Cerebellar nuclear complex (tissue), 1 donor: ENCODE measurements at places on chromosomes 5 and 9.

- DNase-seq, result no peak
Measured at GRCh38 chr5:97010606-97011005, 74.7 kb downstream of the LNPEP start.

DNA sequence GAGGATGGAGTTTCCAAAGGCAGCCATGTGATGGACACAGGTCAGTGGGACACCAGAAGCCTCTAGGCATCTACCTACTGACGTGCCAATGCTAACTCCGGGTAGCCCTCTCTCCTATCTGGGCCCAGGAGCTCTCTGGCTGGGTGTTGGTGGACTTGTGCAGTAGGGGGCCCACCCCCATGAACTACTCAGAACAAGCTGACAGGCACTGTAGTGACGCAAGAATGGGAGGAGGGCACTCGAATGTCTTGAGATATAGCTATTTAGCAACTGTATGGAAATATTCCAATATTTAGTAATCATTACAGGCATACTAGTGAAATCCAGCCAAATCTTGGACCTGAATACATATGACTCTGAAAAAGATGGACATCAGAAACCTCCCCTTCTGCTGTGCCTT lies 5.7 kb upstream of the DOCK2 start:
- DNase-seq, result no peak

- no peak for DNase-seq
Measured at GRCh38 chr5:178777520-178777919, 47.1 kb upstream of the ZNF354A start.

DNA sequence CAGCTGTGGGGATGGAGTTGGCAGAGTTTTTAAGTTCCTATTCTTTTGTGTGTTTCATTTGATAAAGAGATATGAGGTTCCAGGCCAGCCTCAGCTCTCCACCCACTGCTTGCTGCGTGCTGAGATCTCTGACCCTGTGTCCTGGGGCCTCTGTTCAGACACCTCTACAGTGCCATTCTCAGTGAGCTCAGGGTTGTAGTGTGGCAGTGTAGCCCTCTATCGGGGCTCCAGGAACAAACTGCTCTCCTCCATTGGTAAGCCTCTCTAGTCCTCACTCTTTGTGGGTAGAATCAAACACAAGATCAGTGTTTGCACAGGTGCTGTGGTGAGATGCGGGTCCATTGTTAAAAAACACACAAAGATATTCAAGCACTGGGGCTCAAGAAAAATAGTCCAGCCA lies 386.6 kb upstream of the RPS23 start:
- no peak for DNase-seq

- peak; percentile 5 for DNase-seq
Measured at GRCh38 chr9:75086541-75087288, 1.2 kb downstream of the NMRK1 start.

- DNase-seq, result no peak
Measured at GRCh38 chr9:19381656-19382055, 1.6 kb upstream of the RPS6 start.

GRCh38 chr5:51378448-51379330 lies 4.6 kb upstream of the ISL1 start:
- DNase-seq, result no peak

DNA sequence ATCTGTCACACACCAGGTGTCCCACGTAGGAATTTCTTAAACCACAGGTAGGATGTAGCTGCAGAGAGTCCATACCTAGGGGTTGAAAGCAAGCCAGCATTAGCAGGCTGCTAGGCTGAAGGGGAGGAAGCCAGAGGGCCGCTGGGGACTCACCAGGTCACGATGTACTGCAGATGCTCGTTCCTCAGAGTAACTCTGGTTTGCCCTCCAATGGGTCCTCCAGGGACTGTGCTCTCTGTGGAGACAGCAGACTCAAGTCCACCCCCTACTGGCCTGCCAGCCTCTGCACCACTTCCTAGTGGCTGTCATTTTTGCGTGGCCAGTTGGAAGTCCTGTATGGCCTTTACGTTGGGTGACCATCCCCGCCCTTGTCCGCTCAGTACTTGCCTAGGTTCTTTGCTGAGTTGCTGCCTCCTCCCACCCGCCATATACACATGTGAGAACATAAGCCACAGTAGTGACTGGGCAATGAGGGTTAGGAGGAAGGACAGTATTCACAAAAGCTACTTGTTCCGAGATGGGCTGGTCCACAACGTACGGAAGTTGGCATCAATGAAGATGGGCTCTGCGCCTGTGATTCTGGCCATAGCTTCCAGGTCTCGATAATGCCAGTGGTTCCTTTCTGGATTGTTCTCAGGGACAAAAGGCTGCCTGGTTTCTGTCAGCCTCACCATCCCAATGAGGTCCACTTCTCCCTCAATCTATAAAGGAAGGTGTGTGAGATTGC lies 4.1 kb downstream of the RPL7A start:
- no peak for DNase-seq

DNA sequence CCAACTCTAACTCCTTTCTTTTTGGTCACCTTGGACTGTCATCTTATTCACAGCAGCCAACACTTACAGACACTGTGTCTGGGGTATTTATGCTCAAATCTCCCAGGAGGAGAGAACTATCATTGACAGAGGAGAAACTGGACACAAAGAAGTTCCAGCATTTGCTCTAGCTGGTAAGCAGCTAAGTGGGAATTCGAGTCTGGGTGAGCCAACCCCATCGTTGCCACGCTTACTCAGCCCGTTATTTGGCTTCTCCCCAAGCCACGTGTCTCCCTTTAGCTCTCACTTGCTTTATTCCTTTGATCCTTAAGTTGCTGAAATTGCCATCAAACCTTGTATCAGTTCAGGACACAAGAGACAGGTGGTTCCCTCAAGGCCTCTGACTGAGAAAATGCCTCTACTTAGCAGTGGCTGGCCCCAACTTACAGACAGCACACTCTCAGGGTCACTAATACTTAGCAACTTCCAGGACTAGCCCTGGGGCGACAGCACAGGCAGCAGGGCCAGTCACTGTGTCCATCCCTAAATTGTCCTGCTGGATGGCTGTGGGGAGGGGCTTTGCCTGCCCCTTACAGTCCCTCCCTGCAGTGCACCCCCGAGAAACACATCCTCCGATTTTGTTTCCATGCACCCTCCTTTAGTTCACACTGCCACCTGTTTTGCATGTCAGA lies 1.4 kb downstream of the SLC36A2 start:
- no peak for DNase-seq

GRCh38 chr5:179405054-179405416 lies 59.8 kb upstream of the ADAMTS2 start:
- DNase-seq, result no peak

GRCh38 chr5:82105457-82105856 lies 133.6 kb downstream of the ATG10 start:
- no peak for DNase-seq

DNA sequence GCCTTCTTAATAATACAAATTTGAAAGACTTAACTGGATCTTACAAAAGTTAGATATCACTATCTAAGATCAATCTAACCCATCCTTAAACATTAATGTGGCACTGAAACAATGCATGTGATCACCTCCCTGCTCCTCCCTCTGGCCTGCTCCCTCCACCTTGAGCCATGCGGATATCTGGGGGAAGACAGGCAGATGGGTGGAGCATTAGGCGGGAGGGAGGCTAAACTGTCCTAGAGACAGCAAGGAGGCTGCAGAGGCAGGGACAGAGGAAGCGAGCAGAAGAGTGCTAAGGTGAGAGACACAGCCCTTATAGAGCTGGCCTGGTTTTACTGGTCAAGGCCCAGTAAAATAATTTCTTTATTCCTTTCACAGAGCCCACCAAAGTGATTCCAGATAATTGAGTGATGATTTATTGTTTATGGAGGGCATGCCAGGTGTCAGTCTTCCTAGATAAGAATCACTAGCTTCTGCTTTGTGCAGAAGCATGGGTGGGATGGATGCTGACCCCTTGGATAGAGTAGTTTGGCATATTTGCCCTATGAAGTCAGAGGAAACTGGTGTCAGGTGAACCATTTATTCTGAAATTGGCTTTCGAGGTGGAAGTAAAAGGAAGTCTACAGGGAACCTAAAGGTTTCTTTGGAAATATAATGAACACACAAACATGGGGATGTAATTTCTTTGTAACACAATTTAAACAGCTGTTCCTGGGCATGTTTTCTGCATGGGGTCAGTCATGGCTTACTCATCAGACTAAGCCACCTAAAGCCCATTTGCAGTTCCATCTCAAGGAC lies 188.3 kb downstream of the GNAQ start:
- DNase-seq, result no peak

- DNase-seq, result peak; percentile 16
Measured at GRCh38 chr9:124771867-124772679, 962 bp upstream of the NR6A1 start.

- no peak for DNase-seq
Measured at GRCh38 chr5:161585798-161586197, 39.3 kb upstream of the GABRB2 start.

- DNase-seq, result no peak
Measured at GRCh38 chr5:176596689-176597416, 13.1 kb downstream of the GPRIN1 start.

- no peak for DNase-seq
Measured at GRCh38 chr5:95838001-95838520, 15.5 kb upstream of the GLRX start.

DNA sequence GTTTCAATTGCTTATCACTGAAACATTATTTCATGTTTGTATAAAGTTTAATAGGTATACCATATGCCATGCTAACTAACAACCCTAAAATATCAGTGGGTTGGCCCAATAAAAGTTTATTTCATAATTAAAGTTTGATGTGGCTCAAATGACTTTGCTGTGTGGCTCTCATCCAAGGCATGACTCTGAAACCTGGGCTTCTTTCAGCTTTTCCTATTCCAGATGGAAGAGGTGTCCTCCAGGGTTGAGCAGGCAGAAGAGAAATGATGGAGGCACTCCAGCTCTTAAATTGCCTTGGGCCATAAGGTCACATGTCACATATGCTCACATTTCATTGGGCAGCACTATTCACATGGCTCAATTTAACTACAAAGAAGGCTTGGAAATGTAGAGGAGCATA lies 101.9 kb downstream of the MACIR start:
- no peak for DNase-seq

DNA sequence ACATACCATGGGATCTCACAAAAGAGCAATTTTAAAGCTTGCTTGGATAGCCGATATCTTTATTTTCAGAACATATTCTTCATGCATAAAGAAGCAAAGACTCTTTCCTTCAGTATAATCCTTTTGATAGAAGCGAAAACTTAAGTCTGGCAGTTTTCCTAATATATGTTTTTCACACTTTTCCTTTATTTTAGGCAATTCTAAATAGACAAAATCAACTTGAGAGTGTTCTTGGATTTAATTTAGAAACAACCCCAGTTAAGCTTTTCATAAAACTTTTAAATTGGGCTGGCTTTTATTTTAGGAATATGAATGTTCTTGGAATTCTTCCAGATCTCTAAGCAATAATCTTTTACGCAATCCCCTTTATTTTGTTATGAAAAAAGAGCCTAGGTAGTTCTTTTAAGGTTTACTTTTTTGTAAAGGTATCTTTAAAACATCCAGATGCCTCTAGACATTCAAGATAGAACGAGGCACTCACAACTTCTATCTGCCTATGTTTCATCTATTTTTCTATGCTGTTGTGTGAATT lies 51.5 kb upstream of the HSPB3 start:
- no peak for DNase-seq

- no peak for DNase-seq
Measured at GRCh38 chr9:113219186-113219936, 1.7 kb downstream of the FKBP15 start.

- DNase-seq, result no peak
Measured at GRCh38 chr9:82410306-82410705, 421.7 kb downstream of the SPATA31D1 start.

- DNase-seq, result no peak
Measured at GRCh38 chr9:133951265-133951664, 40.9 kb downstream of the VAV2 start.

DNA sequence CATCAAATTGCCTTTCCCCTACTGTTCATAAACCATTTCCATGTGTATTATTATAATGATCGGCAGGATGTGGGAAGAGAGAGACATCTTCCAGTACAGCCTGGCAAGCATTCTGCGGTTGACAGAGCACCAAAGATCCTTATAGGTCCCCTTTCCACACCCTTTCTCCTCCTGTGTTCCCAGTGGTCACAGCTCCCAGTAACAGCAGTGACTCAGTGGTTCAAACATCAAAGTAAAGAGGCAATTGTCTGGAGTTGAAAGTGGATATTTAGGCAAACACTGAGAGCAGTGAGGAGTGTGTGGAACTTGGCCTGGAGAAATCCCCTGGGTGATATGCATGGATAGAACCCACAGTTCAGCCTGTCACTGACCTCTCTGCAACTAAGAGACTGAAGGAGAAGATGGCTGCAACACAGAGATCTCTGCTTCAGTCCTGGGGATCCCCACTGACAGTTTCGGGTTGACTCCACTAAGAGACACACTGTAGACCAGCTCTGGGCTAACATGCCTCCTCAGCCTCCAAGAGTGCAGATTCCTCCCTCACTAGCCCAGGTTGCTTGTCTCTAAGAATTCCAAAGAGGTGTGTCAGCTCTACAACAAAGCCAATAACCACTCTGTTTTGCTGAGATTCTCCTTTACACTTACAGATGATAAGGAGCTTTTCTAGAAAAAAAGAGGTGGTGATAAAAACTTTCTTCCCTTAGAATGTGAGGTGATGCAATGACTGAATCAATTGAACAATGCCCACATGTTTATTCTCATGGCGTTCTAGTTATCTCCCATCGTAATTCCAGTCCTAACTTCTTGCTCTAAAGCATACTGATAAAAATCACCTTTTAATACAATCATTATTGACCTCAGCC lies 94.4 kb upstream of the IL6ST start:
- DNase-seq, result no peak

- no peak for DNase-seq
Measured at GRCh38 chr5:135308245-135308644, 90.8 kb downstream of the MACROH2A1 start.

DNA sequence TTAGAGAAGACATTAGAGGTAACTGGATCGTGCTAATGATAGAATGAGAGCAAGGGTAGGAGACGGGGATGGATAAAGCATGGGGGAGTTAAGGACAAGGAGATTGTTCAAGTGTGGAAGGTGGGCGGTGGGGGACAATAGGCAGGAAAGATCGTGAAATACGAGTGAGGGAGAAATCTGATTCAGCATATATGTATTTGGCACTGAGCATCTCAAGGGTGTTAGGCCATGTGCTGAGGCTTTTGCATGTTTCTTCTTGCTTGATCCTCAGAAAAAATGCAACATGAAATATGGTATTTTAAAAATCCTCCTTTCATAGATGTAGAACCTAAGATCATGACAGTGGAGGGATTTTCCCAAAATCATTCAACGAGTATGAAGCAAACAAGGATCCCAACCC lies 240.5 kb downstream of the PAPPA start:
- no peak for DNase-seq

DNA sequence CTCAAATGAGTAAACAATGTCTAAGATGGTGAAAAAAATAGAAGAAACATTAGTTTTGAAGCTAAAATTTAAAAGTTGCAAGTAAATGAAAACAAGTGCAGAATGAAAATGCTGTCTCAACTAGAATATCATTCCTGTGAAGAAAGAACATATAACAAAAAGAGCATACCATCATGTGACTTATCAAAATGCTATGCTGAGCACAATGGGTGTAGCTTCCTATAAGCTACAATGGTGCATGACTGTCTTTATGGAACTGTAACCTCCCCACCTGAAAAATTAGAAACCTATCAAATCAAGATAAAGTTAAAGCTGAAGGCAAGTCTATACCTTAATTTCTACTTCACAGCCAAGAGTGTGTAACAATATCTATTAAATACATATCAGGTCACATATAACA lies 192.0 kb downstream of the AP3B1 start:
- no peak for DNase-seq
